ENCODE measurements at places on chromosomes 1 and 21.

GRCh38 chr1:19208710-19209438 lies 1.2 kb downstream of the UBR4 start:
- DNase-seq, result peak; percentile 37

DNA sequence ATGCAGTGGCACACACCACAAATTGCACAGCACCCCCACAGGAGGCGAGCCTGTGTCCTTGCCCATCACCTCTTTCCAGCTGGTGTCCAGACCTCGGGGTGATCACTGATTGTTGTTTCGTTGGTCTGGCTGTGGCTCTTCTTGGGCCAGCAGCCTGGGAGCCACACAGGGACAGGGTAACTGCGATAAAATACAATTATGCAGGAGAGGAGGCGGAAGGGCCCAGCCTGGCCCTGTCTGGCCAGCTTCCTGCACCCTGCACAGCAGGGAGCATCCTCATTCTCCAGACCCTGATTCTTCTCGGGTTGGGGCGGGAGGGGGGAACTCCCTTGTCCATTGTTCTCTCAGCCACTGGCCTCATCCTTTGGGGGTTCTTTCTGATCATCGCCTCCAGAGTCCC lies 83.6 kb downstream of the ADARB1 start:
- no peak for DNase-seq

DNA sequence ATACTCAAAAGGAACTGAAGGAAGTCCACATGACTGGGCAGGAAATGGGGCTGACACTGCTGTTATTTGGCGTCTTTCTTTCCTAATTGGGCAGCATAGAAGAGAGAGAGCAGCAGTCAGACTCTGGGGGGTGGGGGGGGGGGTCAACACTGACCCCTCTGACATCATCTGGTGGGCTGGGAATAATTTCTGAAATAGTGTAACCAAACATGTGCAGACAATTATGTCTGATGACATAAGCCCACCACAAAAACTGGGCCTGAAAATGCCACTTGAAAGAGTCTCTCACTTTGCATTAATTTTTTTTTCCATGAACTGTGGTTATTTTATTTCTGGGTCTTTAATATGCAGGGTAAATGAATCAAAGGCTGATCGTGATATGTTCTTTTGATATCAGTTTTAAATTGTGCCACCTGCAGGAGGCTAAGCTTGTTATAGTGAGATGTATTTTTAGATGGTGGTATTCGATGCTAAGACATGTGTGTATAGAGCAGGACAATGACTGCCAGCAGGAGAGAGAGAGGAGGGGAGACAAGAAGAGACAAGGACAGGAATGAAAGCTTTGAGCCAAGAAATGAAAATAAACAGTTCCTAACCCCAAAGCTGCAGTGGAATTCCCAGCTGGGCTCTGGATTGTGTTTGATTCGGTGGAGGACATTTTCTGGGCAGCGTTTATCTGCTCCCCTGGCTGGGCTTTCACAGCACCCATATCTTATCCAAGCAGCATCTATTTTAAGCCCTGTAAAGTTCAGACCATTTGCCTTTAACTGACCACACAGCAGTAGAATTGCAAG lies 264.7 kb downstream of the PBX1 start:
- peak; percentile 28 for DNase-seq

GRCh38 chr1:237640966-237641365 lies 249.8 kb downstream of the ZP4 start:
- DNase-seq, result no peak

GRCh38 chr21:37555672-37556261 lies 189.2 kb downstream of the DYRK1A start:
- no peak for DNase-seq

- DNase-seq, result no peak
These were observed 2.6 kb upstream of the SAMD13 start for GRCh38 chr1:84298684-84299535.

DNA sequence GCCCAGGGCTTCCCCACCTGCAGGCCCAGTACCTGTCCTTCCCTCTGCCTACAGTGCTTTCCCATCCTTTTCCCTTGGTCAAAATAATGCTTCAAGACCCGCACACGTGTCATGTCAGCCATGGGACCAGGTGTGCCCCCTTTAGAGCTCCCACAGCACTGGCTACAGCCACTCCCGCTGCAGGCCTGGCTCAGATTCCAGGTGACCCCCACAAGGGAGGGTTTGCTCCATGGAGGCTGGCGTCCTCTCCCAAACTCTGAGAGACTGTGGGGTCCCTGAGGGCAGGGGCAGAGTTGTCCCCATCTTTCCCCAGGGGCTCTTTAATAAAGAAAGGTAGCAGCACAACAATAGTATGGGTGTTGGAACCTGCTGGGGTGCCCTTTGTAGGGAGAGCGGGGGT lies 66.4 kb upstream of the RUNX3 start:
- DNase-seq, result no peak

- DNase-seq, result no peak
These were observed 74.4 kb upstream of the TTC34 start for GRCh38 chr1:2875707-2876561.

DNA sequence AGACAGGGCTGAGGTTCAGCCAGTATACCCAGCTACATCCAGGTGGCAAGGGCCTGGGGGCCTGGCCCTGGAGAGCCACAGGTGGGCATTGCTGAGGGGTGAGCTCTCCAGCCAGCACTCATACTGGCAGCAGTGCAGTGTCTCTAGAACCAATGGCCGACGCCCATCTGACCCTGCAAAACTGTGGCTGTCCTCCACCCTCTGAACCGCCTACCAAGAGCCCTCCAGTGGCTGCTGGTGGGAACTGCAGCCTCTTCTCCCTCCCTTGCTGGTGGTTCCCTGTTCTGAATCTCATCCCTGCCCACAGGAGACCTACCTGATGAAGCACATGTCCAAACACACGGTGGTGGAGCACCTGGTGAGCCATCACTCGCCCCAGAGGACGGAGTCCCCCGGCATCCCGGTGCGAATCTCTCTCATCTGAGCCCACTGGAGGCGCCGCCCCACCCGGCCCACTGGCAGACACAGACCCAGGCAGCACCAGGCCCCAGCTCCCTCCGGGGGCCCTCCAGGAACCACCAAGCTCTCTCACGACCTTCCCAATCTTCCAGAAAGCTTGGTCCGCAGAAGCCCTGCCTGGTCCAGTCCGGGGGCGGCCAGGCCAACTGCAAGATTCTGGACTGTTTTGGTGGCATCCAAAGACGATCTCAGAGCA lies 22.1 kb downstream of the A3GALT2 start:
- peak; percentile 27 for DNase-seq

DNA sequence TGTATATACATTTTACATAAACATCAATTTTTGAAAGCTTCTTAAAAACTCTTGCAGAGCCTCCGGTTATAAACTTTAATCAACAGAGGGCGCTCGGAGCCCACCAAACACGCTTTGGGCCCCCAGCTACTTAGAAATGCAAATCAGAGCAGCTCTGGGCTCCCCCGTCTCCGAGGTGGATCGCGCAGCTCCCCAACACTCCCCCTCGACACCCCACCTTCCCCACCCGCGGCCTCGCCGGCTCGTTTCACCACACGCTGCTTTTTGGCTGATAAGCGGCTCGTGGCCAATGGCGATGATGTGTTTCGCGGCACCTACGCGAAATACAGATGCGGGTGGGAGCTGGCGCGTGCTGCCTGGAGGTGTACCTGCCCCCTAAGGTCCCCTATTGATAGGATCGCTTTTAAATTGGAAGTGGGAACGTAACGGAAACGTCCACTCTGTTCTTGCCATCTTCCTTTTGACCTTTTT lies 1.7 kb upstream of the KIF26B start:
- DNase-seq, result peak; percentile 31

DNA sequence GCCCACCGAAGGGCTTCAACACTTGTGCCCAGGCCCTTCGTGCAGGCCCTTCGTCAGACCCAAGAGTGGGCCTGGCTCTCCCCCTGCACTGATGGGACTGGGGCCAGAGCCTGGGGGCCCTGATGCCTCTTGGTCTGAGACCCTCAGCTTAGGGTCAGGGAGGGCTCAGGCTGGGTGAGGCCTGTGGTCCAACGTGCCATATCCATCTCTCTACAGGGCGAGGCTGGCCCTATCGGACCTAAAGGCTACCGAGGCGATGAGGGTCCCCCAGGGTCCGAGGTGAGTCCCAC lies 15.6 kb downstream of the COL6A1 start:
- DNase-seq, result no peak

DNA sequence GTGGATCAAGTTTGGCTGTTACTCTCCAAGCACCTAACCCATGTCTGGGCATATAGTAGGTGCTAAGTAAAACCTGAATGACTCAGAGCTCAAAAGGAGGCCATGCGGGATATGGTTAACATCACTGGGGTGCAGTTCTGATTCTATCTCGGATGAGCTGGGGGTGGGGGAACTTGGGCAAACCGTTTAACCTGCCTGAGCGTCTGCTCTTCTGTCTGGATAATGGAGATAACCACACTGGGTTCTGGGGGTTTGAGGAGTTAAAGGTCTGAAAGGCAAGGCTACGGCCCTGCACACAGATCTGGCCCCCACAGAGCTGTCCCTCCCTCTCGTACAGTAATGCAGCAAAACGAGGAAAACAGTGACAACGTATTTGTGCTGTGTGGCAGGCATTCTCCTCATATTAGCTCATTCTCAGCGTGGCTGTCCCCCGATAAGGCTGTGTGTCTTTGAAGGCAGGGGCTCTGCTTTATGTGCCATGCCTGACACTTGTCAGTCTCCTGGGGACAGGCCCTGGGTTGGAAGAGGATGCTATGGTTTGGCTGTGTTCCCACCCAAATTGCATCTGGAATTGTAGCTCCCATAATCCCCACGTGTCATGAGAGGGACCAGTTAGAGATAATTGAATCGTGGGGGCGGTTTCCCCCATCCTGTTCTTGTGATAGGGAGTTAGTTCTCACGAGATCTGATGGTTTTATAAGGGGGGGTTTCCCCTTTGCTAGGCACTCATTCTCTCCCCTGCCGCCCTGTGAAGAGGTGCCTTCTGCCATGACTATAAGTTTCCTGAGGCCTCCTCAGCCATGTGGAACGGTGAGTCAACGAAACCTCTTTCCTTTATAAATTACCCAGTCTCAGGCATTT lies 6.8 kb upstream of the ALDH4A1 start:
- no peak for DNase-seq

- no peak for DNase-seq
These were observed 89.9 kb downstream of the RAVER2 start for GRCh38 chr1:64834734-64835133.

- DNase-seq, result no peak
These were observed 360.7 kb downstream of the TBX15 start for GRCh38 chr1:118627435-118627834.

- no peak for DNase-seq
These were observed 635.9 kb downstream of the MATN1 start for GRCh38 chr1:30087465-30087864.

GRCh38 chr1:208929575-208929974 lies 653.9 kb upstream of the CAMK1G start:
- DNase-seq, result no peak

- peak; percentile 60 for DNase-seq
These were observed 186.1 kb downstream of the CLEC20A start for GRCh38 chr1:178310685-178311105.

- DNase-seq, result no peak
These were observed 22.7 kb downstream of the NENF start for GRCh38 chr1:212455401-212455800.

GRCh38 chr1:215794156-215794555 lies 227.1 kb downstream of the KCTD3 start:
- DNase-seq, result no peak

DNA sequence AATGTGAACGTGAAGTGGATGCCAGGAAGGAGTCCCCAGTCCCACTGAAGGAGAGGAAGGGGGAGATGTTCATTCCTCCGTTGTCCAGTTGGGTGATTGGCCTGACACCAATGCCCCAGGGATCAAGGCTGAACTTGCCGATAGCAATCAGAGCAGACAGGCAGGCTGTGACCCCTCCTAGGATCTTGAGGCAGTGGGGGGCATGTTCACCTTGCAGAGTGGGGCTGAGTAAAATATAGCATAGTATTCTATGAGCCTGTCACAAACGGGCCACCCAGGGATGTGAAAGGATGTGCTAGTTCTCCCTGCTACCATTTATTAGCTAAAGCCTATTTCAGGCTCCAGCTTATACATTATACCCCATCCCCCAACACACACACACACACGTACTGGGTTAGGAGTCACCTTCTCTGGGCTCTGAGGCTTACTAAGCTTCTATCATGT lies 80.7 kb upstream of the CD34 start:
- DNase-seq, result no peak

DNA sequence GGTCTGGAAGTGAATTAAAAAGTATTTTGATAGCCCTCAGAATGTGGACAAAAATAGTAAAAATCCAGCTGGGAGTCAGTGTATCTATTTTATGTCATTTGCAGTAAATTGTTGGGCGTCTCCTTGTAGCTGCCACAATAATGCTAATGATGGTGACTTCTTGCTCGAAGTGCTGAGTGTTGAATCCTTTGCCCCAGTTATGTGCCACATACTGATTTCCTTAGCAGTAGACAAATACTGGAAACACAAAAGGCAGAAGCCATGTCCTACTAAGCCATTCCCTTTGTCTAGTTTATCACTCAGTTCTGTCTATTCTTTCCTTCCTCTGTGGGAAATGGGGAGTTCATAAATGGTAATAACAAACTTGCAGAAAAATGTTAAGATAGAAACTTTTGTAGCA lies 70.7 kb upstream of the CXADR start:
- no peak for DNase-seq

DNA sequence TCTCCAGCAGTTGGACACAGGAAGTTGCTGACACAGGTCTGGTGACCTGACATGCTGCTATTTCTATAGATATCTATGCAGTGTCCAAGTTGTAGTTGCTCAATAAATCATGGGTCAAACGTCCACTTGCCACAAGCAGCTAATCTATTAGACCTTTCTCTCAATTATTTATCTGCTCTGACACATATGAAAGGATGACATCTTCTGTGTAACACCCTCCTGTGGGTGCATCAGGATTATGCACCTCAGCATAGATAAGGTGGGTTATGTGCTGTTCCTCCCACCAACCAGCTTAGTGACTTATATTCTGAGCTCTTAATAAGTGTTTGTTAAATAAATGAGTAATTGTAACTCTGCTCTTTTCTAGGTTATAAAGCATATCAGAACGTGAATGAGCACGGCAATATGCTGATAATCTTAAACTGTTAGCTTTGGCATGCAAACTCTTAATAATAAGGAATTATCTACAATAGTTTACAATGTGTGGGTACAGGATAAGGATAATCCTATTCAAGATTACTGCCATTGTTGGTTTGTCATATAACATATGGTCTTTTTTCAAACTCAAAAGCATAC lies 90.7 kb upstream of the GCLM start:
- no peak for DNase-seq

- DNase-seq, result no peak
These were observed 21.4 kb downstream of the SLC2A1 start for GRCh38 chr1:42937141-42937696.

- DNase-seq, result no peak
These were observed 43.9 kb upstream of the TACSTD2 start for GRCh38 chr1:58620926-58621325.

GRCh38 chr1:17218939-17219338 lies 14.0 kb downstream of the PADI1 start:
- DNase-seq, result no peak

- DNase-seq, result no peak
These were observed 112.0 kb downstream of the UBE2U start for GRCh38 chr1:64315402-64315801.

DNA sequence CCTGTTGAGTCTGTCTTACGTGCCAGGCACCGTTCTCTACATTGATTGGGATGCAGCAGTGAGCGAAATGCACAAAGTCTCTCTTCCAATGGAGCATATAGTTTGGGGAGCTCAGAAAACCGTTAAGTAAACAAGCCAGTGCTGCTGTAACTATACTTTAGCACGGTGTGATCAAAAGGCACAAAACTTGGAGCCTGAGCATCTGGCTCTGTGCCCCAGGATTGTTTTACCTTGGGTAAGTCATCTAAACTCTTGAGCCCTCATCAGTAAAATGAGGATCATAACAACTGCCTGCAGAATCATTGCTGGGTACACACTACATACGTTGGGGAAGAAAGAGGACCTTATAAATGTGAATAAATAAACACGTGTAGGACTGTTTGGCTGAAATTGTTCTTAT lies 1.8 kb downstream of the HHIPL2 start:
- DNase-seq, result no peak

All from AG09319 (cell line).